ENCODE measurements at places on chromosomes 3 and 15.

GRCh38 chr3:5767304-5767703, 579.8 kb downstream of the EDEM1 start:
- no peak for DNase-seq

DNA sequence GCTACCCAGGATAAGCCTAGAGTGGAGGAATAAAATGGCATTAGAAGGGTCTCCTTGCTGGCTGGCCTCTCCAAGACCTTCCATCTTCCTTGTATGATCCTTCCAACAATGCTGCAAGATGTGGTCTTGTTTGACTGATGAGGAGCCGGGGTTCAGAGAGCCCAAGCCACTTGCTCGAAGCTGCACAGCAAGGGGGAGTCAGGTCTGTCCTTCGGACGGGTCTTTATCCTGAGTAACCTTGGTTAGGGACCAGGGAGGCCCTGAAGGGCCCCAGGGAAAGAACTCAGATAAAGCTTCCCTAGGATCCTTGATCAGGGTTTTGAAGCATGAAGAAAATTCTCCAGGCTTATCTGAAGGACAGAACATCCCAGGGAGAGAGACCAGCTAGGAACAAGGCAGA, 7.0 kb upstream of the DNAJB8 start:
- no peak for DNase-seq

GRCh38 chr3:46395766-46396530, 10.9 kb downstream of the CCR5AS start:
- DNase-seq = no peak

DNA sequence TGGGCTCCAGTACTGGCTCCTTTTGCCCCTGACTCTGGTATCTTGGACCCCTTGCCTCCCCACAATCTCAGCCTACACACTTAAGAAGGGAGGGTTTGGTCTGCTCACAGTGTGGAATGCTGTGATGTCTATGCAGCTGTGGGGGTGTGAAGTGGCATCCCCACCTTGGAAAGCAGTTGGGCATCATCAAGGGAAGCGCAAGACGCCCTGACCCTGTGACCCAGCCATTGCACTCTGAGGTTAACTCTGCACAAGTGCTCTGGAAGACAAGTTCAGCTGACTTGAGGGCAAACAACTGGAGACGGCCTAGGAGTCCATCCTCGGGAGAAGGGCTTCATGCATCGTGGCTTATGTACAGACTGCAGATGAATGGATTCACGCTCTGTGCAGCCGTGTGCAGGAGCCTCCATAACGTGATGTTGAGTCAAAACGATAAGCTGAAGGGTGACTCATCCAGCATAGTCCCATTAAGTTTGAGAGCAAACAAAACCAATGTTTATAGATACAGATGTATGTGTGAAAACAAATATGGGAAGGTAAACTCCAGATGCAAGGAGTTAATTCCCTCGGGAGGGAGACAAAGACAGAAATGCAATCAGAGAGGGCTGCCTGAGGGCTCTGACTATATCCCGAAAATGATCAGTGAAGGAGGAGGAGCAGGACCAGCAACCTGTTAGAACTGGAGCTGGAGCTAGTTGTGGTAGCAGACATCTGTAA, 86.8 kb downstream of the LSM3 start:
- DNase-seq = no peak

- no peak for DNase-seq
These were observed 8.1 kb upstream of the MUC13 start for GRCh38 chr3:124942613-124943012.

DNA sequence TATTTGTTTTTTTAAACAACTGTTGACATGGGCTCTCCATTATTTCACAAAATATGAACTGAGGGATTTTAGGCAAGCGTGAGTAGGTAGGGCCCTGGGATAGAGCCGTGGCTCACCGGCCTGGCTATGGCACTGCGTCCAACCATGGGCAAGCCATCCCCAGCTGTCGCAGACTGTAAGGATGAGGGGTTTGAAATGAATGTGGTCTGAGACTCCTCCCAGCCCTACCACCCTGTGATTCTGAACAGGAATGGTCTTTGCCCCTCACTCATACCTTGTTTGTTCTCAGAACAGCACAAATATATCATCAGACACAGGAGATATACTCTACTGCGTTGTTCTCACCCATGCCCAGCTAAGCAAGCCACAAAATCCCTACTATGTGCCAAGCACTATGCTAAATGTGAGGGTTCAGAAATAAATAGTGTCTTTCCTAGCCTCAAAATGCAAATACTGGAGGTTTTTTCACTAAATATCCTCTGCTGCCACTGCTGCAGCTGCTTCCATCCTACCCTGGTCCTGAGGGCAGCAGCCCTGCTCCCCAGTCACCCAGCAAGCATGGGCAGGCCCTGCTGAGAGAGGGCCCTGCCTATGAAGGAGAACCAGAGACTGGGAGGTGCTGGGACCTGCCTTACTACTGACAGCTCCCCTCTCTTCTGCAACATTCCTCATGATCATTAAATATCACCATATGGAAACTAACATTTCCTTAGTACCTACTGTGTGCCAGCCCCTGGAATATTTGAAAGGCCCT, 102.8 kb downstream of the XXYLT1 start:
- no peak for DNase-seq

GRCh38 chr15:63312286-63312685, 34.9 kb downstream of the APH1B start:
- no peak for DNase-seq

GRCh38 chr15:43919540-43920253, 92.9 kb downstream of the WDR76 start:
- DNase-seq = no peak

DNA sequence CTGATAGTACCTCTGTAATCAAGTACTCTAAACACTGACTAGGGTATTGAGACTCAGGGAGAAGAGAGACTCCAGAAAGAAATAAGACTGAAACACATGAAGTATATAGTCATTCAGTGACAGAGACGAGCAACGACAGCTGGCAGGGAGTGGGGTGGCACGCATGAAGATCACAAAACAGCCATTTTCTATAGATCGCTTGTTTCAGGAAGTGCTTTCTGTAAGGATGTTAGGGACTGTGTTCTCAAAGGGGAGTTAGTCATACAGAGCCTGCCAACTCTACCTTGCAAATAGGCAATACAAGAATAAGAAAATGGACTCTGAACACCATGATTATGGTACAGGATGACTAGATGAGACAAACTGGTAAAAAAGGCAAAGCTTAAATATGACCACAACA, 139.5 kb downstream of the TBL1XR1 start:
- DNase-seq = no peak

- DNase-seq = no peak
These were observed 39.6 kb downstream of the CMSS1 start for GRCh38 chr3:99857278-99857677.

DNA sequence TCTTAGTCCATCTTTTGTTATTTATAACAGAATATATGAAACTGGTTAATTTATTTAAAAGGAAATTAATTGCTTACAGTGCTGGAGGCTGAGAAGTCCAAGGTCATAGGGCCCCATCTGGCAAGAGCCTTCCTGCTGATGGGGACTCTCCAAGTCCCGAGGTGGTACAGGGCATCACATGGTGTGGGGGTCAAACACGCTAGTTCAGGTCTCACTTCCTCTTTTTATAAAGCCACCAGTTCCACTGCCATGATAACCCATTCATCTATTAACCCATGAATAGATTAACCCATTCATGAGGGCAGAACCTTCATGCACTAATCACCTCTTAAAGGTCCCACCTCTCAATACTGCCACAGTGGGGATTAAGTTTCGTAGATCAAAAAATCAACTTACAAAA, 659.3 kb downstream of the NAALADL2 start:
- DNase-seq = no peak

- DNase-seq = no peak
These were observed at the start of gene GPR171 for GRCh38 chr3:151203051-151203420. GPR171 (minus strand) TSS chr3:151203216; CDS start chr3:151199386, 3,830 bp downstream.

DNA sequence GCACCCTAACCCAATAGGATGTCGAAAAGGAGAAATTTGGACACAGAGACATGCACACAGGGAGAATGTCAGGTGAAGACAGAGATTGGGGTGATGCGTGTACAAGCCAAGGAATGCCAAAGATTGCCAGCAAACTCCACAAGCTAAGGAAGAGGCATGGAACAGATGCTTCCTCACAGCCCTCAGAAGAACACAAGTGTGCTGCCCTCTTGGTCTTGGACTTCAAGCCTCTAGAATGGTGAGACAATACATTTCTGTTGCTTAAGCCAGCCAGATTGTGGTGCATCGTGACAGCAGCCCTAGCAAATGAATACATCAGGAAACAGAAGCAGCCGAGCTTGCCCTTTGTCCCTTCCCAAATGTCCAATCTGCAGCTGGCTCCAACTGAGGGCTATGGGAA, 23.7 kb upstream of the ARL8B start:
- DNase-seq = no peak

DNA sequence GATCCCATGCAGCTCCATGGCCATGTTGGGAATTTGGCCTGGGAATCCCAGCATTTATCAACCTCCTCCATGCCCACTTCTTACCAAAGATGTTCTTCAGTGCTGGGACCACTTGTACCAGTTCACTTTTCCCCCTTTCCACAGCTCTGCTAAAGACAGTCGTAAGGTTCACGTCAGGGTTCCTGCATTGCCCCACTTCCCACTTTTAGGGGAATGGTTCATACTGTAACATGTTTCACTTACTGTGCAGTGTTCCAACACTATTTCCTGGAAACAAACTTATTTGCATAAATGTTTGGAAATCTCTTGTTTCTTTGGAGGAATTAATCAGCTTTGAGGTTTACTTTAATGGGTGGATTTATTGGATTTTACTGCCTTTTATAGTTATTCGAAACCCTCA, 17.0 kb downstream of the APH1B start:
- no peak for DNase-seq

GRCh38 chr3:128878556-128879124, 780 bp upstream of the ACAD9 start:
- DNase-seq = peak; percentile 44

DNA sequence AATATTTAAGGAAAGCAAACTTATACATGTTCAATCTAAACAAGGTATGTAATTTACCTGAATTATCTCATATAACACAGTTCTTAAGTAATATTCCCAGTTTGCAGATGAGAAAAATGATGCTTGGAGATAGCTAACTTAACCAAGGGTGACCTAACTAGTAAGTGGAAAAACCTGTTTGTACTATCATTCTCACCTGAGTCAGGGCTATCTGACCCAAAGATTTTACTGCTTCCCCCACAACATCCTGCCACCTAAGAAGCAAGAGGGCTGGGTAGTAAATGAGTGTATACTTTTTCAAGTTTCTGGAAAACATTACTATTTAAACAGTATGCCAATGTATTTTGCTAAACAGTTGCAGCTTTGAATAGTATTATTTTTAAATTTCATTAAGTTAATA, 10.6 kb downstream of the TP63 start:
- no peak for DNase-seq

GRCh38 chr15:58710701-58711100, 38.8 kb downstream of the ADAM10 start:
- no peak for DNase-seq

GRCh38 chr3:188489639-188490405, 335.9 kb downstream of the LPP start:
- DNase-seq = no peak

- DNase-seq = no peak
These were observed 222.2 kb downstream of the EPHB1 start for GRCh38 chr3:135017003-135017893.

All from hippocampal formation (tissue), 2 donors.